Right atrium auricular region (tissue), 2 donors: ENCODE measurements at places on chromosomes 4 and X. TPM values are rescaled to one million over a fixed set of nuclear protein-coding genes. Genes with fewer than 3 reads are reported as not detected.

GRCh38 chrX:40644821-40645358, 2.5 kb downstream of the CXorf38 start:
- DNase-seq, result peak; percentile 71

DNA sequence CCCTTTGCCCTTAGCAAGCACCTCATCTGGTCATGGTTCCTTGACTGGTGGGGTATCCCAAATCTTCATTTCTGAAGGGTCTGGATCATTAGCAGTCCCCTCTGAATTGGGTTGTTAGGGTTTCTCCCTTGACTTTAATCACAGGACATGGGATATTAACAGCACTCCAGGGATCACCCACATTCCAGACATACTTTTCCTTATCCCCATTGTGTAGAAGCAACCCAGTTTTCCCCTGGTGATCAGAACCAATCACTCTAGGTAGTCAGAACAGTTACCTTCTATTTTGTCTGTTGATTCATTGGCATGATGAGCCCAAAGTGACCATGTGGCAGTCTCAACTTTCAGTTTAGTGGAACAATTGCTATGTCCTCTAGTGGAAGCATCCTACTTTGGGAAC, 29.1 kb upstream of the GRSF1 start:
- DNase-seq, result no peak

GRCh38 chrX:19225909-19226308, 103.6 kb upstream of the ADGRG2 start:
- no peak for DNase-seq

- DNase-seq, result no peak
Observed at GRCh38 chr4:147617841-147618691, 869 bp downstream of the TMEM184C start.

DNA sequence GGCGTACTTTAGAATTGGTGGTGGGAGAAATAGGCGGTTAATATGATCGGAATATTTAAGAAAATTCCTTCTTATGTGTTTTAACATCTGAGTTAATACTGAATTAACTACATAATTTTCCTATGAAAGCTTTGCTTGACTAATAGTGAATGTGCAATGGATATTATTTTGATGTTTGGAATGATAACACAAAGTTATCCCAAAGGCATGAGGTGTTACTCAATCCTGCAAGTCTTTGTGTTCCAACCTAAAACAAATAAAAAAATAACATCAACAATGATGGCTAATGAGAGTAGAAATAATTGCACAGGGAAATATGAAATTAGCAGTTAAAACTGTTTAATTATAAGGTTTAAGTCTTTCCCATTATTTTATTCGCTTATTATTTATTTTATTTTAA, 183.6 kb upstream of the ARSJ start:
- no peak for DNase-seq

GRCh38 chr4:52933738-52934137, 71.6 kb downstream of the RASL11B start:
- no peak for DNase-seq

GRCh38 chr4:95256108-95256835, 292.5 kb downstream of the UNC5C start:
- DNase-seq, result no peak

DNA sequence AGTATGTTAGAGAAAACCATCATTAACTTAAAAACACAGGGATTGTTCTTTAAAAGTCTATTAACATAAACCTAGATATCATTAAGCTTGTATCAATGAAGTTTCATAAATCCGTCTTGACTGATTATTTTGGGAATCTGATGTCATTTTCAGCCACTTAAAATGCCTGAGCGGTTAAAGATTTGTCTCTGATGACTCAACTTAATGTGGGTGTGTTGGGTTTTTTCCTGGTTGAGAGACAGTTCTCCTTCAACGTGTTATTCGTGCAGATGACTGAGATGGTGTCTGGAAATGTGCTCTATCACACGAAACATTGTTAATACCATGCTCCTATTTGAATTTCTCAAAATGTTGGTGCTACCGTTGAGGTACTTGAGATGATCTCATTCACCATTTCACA, 227.3 kb upstream of the TENM3 start:
- DNase-seq, result no peak

DNA sequence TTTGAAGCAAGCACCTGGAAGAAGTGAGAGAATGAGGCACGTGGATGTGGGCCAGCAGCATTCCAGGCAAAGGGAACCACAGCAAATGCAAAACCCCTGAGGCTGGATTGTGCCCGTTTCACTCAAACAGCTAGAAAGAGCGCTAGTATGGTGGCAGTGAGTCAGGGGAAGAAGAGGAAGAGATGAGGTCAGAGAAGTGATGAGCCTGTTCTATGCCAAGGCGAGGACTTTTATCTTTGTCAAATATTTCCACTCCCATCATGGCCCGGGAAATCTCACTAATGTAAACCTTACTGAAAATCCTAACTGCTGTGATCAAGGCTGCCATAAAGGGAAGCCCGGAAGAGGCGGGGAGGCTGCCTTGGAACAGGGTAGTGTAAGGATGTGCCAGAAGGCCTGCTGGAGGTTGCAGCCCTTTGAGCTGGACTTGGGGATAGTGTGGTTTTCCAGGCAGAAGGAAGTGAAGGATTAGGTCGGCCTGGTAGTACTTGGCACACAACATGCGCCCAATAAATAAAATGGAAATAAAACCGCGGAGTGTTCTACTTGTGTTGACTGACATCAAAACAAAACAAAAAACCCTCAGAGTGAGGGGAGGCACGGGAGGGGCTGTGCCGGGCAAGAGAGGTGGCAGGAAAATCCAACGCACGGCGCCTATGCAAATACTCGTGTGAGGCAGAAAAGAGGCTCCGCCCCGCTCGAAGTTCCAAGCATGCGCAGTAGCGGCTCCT, 1.2 kb upstream of the CDK16 start:
- DNase-seq, result no peak

GRCh38 chr4:85393201-85393600, 81.7 kb upstream of the ARHGAP24 start:
- DNase-seq, result no peak

- no peak for DNase-seq
Observed at GRCh38 chr4:80221161-80221560, 23.9 kb downstream of the PRDM8 start.

- DNase-seq, result no peak
Observed at GRCh38 chr4:75769036-75769435, 44.7 kb downstream of the USO1 start.

- DNase-seq, result no peak
Observed at GRCh38 chr4:16171831-16172230, 54.4 kb downstream of the TAPT1 start.

GRCh38 chrX:118187100-118187499, 70.5 kb upstream of the KLHL13 start:
- DNase-seq, result no peak

DNA sequence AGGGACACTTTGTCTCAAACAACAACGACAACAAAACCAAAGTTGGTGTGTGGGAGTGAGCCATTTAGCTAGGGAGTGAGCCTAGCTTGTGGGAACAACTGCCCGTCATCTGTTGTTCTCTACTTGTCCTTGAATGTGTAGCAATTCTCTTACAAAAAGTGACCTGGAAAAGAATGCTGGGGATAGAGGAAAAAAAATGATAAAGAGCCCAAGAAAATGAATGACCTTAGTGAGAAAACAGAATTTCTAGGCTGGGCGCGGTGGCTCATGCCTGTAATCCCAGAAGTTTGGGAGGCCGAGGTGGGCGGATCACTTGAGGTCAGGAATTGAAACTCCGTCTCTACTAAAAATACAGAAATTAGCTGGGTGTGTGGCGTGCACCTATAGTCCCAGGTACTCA, 19.6 kb downstream of the SEPTIN6 start:
- no peak for DNase-seq

DNA sequence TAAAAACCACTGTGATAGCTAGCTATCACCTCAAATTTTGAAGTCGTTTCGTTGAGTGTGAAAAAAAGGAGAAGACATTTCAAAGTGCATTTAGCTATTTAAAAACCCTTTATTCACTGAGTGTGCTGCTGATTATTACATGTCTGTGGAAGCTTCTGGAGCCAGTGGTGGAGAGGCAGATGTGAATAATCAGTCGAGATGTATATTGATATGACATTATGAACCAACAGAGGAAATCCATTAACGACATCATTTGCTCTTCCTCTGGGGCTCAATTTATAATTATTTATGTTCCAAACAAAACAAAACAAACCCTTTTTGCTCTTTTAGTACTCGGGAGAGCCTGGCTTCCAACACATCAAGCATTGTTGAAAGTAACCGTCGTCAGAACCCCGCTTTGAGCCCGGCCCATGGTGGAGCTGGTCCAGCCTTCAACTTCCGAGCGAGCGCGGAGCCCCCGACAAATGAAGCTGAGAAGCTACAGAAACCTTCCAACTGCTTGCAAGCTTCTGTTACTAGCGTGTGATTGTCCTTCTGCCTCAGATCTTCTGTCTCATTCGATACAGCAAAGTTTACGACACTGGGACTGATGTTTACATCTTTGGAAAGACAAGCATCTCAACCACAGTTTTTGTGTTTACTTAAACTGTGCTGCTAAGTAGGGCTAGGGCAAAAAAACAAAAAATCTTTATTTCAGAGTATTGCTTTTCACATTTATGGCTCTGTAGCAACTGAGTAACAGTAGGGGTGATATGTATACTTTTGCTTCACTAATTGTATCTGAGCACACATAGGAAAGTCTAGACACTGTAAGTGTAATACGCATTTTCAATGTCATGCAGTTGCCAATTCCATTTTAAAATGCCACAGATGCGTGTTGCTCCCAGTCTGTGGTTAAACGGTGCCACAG, 111.9 kb downstream of the STOX2 start:
- no peak for DNase-seq

- DNase-seq, result peak; percentile 63
Observed at GRCh38 chr4:184355111-184355604, 119.2 kb downstream of the IRF2 start.

Gene GDI1
- total RNA-seq, result 116 TPM

Gene PCDH11X
- total RNA-seq, result 0.28 TPM

Gene RCHY1
- 28.6 TPM for total RNA-seq

Gene PCDH19
- total RNA-seq, result 0.51 TPM

Gene DSPP
- not detected for total RNA-seq

Gene THAP9
- total RNA-seq, result 2.2 TPM

Gene RTL9
- 0.41 TPM for total RNA-seq
